ENCODE measurements at places on chromosomes 1 and 21.

DNA sequence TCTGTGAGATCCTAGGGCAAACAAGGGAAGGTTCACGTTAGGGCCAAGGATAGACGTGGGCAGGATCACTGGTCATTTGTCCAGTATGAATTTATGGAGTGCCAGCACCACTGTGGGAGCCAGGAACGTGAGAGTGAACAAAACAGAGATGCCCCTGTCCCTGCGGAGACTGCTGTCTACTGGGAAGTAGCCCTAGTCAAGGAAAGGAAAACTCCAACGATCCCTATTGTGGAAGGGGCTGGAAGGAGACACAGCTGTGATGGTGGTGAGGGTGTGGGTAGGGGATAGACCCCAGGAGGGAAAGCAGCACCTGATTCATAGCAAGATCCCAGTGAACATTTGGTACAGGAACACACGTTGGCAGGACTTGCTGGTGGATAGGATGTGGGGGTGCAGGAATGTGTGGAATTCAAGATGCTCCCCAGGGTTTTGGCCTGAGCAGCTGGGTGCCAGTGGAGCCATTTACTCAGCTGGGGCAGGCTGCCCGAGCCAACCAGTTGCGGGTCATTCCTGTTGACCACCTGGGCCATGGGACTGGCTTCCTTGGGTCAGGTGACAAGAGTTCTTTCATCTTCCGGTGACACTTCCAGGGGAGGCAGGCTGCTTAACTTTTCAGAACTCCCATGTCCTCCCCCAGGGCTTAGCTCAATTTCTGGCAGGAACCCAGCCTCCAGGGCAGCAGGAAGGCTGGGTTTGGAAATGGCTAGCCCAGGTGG lies 1.2 kb upstream of the ATP13A2 start:
- DNase-seq: peak; percentile 62

DNA sequence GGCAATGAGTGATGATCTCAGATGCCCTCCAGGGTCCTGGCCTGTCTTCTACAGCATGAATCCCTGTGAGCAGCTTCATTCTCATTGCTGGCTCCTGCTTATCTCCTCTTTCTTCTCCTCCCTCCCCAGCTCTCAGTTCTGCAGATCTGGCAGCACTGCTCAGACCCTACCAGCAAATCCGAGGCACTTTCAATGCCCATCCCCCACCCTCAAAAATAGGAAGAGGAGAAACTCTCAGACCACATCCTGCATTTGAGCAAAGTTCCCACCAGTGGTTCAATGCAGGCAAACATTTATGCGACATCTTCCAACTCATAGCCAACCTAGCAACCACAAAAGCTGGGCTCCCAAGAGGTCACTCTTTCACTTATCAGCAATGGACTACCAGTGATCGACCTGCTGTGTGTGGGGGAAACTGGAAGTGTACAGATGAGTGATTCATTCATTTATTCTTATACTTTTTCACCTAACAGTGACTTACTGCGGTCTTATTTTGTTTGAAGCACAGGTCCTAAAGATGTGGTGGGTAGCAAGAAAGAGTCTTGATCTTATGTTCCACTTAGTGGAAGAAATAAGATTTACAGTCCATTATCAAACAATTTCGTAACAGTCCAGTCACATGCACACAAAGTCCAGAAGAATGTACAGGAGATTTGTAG lies 5.8 kb upstream of the CHI3L2 start:
- peak; percentile 42 for DNase-seq

GRCh38 chr1:6414881-6415626 lies 4.7 kb downstream of the HES2 start:
- no peak for DNase-seq

DNA sequence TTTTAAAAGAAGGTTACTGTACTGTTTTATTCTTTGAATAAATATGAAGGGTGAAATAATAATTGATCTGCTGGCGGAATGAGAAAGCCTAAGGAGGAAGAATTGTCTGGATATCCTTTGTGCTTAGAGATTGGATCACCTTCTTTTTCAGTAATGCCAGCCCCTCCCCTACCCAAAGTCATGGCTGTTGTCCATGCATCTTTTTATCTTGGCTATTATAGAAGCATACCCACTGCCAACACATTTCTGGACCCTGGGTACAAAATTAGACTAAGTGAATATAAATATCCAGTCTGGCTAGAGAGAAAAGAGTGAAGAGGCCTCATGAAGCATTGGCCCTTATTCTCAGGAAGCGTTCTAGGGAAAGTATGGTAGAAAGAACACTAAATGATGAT lies 28.1 kb downstream of the AK4 start:
- DNase-seq: no peak

DNA sequence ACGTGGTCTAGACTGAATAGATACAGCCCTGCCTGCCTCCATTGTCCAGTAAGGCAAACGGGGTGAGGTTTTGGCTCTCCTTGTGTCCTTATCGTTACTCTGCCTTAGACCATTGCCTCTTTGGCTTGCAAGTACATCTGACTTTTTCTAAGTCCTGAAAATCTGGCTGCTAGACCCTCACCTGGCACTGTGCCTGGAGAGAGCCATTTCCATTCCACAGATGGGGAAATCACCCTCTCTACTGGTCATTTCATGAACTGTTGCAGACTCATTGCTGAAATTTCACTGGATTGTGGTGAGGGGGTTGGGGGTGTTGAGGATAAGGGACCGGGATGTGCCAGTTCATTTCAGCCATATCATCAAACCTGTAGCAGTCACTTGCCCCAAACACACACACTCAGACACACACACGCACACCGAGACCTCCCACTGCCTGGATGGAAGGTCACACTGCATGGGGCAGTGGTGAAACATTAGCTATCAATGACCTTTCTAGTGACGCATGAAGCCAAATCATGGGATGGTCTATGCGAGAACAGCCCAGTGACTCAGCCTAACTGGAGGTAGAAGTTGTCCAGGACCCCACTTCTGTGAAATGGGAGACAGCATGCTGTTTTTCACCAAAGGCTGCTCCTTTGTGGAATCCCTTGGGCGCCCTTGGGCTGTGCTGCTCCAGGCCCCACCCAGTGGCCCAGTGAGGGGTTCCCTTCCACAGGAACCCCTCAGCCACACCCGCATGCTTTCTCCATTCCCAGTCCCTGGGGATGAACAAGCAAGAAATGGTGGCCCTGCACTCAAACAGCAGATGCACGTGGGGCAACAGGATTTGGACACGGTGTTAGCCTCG lies 34.9 kb upstream of the VASH2 start:
- DNase-seq: peak; percentile 16

GRCh38 chr1:247064304-247064703 lies 14.3 kb downstream of the ZNF670 start:
- DNase-seq: no peak

DNA sequence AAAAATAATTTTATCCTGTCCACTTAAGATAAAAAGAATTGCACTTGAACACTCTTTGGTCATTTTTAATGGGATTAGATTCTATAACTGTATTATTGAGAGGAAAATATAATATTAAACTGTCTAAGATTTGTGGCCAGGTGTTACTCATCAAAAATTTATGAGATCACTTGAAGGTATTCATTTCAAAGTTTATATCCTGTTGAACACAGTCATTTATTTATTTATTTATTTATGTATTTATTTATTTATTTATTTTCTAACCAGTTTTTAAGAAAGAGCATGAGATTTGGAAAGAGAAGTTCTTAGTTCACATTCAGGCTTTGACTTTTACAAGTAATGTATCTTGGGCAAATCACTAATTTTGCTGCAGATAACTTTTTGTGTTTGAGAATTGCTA lies 692.7 kb downstream of the LTN1 start:
- DNase-seq: no peak

DNA sequence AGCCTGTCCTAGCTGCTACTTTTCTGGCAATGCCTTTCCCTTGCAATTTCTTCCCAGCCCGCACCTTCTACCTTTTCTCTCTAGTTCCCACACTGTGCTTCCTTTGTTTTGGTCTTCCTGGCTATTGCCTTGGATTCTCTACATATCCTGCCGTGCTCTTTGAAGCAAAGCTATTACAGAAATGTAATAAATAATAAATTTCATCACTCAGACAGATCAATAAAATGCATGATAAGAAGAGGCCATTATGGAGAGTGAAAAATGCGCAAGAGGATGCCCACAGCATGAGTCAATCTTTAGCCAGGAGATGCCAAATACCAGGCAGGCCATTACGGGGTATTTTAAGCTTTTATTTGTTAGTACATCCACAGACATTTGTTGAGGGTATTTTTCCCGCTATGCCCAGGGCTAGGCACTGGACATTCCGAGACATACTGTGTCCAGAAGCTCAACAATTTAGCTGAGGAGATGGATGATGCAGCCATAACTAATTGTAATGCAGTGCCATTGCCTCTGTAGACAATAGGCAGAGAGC lies 163.6 kb downstream of the ST6GALNAC3 start:
- peak; percentile 26 for DNase-seq

GRCh38 chr1:93015590-93015989 lies 54.3 kb upstream of the DIPK1A start:
- DNase-seq: peak; percentile 74

- peak; percentile 47 for DNase-seq
These were observed 289.5 kb upstream of the SGIP1 start for GRCh38 chr1:66244429-66244828.

GRCh38 chr1:156923670-156924477 lies 3.4 kb downstream of the LRRC71 start:
- no peak for DNase-seq

DNA sequence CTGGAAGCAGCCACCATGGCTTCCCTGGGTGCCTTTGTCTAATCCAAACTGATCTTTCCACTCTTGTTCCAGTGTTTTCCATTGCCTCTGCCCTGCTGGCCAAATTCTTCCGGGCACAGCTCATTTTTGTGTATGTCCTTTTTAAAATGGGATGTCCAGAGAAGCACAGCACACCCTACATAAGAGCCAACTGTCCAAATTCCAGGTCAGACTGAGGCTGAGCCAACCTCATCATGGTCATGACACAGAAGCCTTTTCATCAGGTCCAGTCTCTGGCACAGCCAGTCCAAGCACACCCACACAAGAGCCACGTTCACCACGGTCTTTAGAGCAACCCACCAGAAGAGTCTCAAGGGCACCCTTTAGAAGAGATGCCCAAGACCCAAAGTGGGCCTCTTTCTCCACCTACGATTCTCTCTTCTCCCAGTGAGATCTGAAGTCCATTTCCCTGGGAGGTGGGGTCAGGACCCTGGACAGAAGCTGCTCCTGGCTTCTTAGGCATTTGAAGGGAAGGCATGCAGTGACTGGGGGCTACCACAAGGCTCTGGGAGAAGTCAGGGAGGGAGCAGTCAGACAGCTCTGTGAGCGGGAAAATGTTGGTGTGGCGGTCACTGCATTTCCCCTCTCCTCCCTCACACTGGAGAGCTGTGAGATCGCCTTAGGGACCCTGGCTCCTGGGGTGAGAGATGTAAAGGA lies 53.2 kb downstream of the SYT2 start:
- DNase-seq: peak; percentile 56

DNA sequence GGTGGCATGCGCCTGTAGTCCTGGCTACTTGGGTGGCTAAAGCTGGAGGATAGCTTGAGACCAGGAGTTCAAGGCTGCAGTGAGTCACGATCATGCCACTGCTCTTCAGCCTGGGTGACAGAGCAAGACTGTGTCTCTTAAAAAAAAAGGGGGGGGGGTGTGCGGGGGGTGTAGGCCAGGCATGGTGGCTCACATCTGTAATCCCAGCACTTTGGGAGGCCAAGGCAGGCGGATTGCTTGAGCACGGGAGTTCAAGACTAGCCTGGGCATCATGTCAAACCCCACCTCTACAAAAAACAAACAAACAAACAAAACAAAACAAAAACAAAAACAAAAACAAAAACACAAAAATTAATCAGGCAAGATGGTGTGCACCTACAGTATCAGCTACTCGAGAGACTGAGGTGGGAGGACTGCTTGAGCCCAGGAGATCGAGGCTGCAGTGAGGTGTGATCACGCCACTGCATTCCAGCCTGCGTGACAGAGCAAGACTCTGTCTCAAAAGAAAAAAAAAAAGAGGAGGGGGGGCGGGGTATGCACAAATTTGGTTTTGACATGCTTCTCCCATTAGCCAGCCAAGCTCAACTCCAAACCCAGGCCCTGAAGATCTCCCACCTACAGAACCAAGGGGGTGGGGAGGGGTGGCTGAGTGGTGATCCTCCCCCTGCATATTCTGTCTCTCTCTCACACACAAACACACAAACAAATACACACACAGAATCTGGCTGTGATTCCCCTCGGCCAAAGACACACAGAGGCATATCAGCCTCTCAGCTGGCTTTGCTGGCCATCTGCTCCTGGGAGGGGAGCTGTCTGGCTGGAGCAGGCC lies 3.1 kb downstream of the PTAFR start:
- peak; percentile 65 for DNase-seq

DNA sequence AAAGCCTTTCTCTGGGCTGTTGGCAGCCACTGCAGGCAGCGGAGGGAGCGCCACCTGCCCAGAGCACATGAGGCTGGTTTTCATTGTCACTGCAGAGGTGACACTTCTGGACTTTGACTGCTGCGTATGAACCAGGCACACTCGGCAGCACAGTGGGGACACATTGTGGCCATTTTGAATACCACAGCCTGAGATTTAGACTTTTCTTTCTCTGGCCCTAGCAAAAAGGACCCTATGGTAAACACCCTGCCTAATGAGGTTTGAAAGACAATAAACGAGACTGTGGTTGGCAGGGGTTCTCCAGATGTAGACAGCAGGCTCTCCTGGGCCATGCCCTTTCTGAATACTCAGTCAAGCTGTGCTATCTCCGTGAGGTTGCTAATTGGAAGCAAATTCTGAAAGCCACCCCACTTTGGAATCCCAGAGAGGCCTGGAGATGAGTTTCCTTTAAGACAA lies 12.0 kb upstream of the KCNE2 start:
- DNase-seq: peak; percentile 57

DNA sequence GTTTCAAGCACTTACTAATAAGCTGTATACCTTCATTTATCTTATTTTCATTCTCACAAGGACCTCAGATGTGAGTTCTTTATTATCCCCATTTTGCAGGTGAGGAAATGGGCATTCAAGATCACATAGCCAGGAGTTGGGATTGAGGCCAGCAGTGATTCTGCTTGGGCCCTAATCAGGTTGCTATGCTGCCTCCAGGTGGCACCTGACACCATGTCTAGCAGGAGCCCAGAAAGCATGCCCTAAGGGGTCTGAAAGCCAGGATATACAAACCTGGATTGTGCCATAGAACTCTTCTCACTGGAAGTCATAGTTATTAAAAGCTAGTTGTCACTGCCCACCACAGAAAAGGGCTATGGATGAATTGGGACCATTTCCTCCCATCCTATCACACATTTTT lies 61.1 kb downstream of the FYB2 start:
- no peak for DNase-seq

DNA sequence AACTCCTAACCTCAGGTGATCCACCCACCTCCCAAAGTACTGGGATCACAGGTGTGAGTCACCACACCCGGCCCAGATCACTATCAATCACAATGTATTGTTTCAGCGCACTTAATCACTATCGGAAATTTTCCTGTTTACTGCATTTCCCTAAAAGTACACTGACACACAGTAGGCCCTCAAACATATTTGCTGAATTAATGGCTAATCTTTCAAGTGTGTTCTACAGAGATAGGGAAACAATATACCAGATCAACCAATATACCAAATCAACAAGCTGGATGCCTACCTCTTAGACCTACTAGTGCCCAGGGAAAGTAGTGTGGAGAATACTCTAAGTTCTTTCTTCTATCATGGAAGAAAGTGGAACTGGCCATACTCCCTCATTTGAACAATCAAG lies 17.1 kb downstream of the UBR4 start:
- no peak for DNase-seq

Measured in EH (cell line).